ENCODE measurements at places on chromosomes 3 and 15. TPM values are rescaled to one million over a fixed set of nuclear protein-coding genes. Genes with fewer than 3 reads are reported as not detected.

DNA sequence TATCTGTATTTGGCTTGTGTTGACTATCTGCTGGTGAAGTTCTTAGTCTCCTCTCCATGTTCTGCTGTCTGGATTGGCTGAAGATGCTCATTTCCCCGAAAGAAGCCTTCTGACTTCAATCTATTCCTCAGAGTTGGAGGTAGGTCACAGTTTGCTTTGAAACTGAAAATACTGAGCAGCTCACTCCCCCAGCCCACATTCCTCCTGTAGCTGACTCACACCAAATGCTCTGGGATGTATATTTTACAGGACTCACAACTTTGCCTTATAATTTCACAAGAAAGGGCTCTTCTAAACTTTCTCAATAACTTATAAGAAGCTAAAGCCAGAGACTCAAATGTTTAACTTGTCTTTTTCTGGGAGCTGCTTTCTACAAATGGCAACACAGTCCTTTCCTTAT is 36.3 kb upstream of the SNX4 start:
- no peak for DNase-seq

ASB14 gene
- not detected for total RNA-seq

DNA sequence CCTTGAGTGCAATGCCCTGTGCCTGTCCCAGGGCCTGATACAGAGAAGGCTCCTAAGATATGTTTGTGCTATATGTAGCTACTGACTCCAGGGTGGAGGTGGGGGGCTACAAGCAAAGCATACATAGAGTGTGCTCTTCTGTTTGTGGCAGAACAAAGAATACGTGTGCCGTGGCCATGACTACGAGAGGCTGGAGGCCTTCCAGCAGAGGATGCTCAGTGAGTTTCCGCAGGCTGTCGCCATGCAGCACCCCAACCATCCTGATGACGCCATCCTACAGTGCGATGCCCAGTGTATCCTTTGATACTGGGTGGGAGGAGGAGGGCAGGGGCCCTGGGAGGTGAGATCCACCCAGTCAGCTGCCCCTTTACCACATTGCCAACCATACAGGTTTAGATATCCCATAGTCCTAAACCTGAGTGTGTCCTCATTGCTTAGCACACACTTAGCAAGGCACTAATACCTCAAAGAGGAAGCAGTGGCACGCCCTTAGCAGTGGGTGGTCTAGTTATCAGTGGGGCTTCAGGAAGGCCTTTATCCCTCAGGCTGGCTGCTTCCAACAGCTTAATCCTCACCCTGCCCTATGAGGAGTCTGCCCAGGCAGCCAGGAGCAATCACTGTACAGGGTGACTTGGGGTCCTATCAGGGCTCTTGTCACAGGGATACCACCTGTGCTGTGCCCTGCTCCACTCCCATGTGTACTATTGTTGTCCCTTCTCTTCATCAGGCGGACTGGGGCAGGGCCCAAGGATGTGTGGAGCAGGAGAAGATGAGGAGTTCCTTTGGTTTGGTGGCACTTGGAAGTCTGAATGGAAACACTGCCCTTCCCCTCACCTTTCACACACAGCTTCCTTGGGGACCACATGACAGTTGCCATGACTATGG is 30.1 kb upstream of the MANF start:
- DNase-seq = no peak

- no peak for DNase-seq
Measured at GRCh38 chr15:80779658-80780415, 667 bp downstream of the CEMIP start.

Measured in breast epithelium (tissue), 4 donors.